ENCODE measurements at places on chromosomes 11 and 22.

GRCh38 chr11:96008161-96008720, 84.3 kb upstream of the MTMR2 start:
- no peak for DNase-seq

DNA sequence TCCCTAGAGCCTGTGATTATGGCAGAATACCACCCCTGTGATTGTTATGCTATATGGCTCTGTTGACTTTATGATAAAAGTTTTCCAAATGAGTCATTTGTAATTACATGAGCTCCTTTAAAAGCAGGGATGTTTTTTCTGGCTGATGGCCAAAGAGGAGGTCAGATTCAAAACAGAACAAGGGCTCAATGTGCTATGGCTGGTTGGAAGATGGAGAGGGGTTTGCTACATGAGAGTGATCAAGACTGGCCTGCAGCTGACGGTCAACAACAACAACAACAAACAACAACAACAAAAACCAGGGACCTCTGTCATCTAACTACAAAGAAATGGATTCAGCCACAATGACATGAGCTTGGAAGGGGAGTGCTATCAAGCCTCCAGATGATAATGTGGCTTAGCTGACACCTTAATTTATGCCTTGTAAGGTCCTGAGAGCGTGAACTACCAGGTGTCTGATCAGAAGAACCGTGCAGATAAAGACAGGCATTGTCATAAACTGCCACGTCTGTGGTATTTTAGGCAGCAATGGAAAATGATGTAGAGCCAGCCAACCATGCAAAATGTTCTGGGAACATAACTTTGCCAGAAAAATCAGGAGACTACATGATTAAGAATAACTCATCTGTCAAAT, 47.2 kb downstream of the PIWIL3 start:
- no peak for DNase-seq

GRCh38 chr11:9020916-9021315, 17.1 kb upstream of the NRIP3 start:
- no peak for DNase-seq

GRCh38 chr11:93587858-93588581, 44.8 kb upstream of the SMCO4 start:
- DNase-seq = no peak

- DNase-seq = no peak
Observed at GRCh38 chr11:44434191-44434590, 124.3 kb upstream of the ALX4 start.

DNA sequence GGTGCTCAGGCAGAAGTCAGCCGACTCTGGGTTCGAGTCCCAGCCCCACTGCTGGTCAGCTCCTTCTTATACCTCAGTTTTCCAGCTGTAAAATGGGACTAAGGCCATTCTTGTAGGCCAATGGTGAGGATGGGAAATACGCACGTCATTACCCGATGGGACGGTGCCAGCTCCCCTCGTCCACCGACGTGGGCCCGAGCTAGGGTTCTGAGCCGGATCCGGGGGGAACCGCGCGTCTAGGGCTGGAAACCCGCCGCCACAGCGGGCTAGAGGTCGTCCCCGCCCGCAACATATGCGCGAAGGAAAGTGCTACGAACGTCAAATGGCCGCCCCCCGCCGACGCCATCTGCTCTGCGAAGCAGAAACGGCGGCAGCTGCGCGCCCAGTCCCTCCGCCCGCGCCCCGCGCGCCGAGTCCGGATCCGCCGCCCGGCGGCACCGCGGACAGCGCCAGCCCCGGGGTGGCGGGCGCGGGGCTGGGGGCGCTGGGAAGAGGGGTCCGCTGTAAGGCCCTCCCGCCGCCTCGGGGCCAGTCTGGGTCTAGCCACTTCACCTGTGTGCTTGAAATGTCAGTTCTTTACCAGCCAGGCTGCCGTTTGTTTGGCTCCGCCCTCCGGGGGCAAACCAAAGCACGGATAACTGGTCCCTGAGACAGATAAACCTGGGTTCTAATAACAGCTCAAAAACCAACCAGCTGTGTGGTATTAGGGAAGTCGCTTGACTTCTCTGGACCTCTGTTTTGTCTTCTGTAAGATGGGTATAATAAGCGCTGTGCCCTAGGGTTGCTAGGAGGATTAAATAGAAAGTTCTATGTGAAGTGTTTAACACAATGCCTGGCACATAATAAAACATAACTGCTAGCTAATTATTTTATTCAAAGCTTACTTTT, 103.5 kb upstream of the RCN1 start:
- DNase-seq = no peak

GRCh38 chr22:38038890-38039812, 18.1 kb upstream of the PICK1 start:
- no peak for DNase-seq

DNA sequence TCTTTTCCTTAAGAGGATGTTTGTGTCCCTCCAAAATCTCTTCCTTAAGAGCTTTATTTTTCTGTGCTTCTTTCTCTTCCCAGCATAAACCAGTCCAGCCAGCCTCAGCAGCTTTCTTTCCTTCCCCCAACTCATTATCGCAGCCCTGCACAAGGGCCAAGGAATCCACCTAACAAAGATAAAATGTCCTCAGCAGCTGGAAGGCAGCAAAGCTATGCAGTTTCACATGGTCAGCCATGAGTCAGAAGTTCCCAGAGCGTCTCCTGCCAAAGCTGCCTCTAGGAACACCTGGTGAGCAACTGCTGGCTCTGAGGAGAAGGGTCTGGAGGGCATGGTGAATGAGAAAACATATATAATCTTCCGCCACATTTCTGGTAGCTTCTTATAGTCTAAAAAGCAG, 45.3 kb upstream of the HMGXB4 start:
- DNase-seq = no peak

DNA sequence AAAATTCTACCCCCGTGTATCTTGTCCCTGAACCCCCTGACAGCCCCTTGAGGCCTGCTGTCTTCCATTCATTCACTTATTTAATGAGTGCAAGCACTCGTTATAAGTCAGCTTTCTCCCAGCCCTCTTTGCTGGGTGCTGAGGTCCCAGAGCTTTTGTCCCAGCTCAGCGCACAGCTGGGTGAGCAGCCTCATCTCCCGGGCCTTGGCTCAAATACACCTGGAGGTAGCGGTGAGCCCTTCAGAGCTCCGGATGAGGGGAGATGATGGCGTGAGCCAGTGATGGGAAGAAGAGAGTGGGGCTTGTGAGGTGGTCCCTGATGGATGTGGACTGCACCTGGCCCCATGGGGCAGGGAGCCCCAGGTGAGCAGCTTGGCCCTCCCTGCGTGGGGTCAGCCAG, 18.1 kb upstream of the ARHGAP8 start:
- DNase-seq = no peak

GRCh38 chr11:33775467-33775807, 1.1 kb upstream of the FBXO3 start:
- no peak for DNase-seq

Measured in hypothalamus (tissue), 51 donors.